ENCODE measurements at places on chromosomes 1 and 21. TPM values are rescaled to one million over a fixed set of nuclear protein-coding genes. Genes with fewer than 3 reads are reported as not detected.

DNA sequence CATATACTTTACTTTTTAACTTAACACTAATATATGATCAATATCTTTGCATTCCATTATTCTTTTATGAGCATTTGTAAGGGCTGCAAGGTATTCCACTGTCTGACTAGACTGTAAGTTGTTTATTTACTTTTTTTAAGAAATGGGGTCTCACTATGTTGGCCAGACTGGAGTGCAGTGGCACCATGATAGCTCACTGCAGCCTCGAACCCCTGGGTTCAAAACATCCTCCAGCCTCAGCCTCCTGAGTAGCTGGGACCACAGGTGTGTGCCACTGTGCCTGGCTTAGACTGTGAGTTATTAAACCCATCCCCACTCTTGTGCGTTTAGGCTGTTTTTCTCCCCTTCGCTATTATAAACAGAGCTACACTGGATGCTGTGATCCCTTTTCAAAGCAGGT is 6.7 kb upstream of the KIF26B start:
- DNase-seq = no peak

GRCh38 chr1:181010789-181011188 is 11.9 kb downstream of the STX6 start:
- no peak for DNase-seq

The GNG4 gene
- total RNA-seq = 0.13 TPM

The CAMSAP2 gene
- total RNA-seq = 36.8 TPM

GRCh38 chr1:168218658-168219057 is 7.1 kb upstream of the SFT2D2 start:
- no peak for DNase-seq

The IGSF5 gene
- total RNA-seq = 0.95 TPM

DNA sequence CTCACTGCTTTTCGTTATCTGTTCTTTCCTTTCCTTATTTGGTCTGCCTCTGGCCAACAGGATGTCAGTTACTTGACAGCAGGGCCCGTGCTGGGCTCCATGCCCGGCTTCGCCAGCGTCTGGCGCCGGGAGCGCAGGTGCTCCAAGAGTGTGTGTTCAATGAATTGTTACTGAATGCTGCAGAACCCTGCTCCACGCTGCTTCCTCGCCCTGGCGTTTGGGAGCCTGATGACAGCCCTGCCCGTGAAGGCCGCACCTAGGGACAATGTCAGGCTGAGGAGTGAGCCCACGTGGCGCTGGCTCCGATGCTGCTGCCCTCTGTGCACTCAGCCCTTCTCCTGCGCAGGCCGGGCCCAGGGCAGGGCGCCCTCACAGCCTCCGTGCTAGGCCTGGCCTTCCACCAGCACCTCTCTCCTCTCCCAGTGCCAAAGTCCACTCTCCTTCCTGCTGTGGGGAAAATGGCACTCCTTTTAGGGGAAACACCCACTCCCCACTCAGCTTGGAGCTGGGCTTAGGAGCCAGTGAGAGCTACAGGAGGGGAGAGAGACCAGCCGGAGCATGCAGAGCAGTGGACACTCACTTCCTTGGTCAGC is 51.4 kb downstream of the ACBD3 start:
- no peak for DNase-seq

DNA sequence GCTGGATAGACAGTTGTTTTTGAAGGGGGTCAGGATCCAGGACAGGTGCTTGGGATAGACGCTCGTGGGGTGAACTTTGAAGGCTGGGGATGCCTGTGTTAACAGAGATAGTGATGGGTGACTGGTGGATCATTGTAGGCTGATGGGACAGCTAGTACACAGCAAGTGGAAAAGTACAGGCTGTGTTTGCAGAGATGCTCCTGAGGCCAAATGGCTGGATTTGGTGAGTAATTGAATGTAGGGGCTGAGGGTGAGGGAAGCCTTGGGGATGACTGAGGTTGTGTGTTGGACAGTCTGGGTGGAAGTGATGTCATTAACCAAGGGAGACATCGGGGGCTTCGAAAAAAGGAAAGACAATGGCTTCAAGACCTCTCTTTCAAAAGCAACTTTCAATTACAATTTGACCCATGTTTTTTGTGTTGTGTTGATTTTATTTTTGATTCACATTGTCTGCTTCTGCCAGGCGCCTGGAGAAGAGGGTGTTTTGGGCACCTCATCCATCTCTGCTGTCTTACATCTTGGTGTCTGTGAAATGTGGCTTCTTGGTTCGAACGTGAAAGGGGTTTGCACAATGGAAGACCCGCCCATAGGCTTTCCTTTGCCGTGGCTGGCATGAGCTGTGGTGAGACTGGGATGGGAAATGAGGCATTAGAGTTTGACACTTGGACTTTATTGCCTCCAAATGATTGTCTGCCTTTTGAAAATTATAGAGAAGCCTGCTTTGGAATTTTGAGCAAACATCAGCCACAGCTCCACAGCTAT is 147.5 kb downstream of the FOXD2 start:
- DNase-seq = peak; percentile 55

The FHAD1 gene
- total RNA-seq = 1.6 TPM

GRCh38 chr1:66539491-66539890 is 5.5 kb downstream of the SGIP1 start:
- DNase-seq = no peak

The ANKRD34A gene
- 0.21 TPM for total RNA-seq

The DNAH14 gene
- 6.2 TPM for total RNA-seq

GRCh38 chr21:26748066-26748465 is 97.1 kb downstream of the ADAMTS1 start:
- no peak for DNase-seq

GRCh38 chr1:166692346-166692745 is 146.9 kb upstream of the POGK start:
- DNase-seq = no peak

GRCh38 chr21:45748593-45748992 is 105.1 kb downstream of the PCBP3 start:
- no peak for DNase-seq

The MYBPH gene
- total RNA-seq = not detected

DNA sequence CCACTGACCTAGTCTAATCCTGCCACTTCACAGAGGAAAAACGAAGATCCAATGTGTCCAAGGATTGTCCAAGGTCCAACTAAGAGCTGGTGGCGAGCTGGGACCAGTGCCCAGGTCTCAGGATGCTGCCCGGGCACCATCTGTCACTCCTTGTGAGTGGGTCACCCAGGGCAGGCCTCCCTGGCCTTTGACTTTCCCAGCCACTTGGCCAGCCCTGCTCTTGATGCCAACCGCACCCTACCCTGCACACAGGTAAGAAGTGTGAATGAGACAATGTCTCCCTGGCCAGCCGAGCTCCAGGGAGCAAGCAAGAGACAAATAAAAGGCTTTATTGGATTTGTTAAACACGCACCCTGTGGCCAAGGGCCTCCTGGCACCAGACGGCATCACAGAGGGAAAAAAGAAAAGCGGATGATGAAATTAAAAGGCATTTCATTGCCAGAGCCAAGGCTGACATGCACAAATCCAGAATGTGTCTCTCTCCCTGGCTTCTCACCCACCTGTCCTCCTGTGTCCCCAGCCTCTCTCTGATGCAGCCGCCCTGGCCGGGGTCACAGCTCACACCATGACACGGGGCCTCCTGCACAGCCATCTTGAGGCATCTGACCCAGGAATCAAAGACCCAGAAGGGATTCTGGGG is 72.8 kb downstream of the CAMK2N1 start:
- DNase-seq = no peak

DNA sequence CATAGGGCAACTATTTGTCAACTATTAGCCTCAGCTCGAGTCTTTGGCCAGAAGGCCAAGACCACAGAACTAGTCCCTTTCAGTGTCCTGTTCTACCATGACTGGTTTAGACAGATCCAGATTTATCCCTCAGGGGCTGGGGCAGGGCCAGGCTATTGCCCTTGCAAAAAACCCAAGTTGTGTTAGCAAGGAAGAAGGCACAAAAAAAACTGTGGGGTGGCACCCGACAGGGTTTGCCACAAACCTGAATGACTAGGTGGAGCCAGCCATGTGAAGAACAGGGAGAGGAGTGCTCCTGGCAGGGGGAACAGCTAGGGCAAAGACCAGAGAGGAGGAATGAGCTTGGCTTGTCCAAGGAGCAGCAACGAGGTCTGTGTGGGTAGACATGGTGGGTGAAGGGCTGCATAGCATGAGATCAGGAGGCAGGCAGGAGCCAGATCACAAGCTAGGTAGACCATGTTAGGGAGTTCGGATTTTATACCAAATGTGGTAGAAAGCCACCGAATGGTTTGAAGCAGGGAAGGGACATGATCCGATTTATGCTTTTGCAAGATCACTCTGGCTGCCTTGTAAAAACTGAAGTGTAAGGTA is 4.3 kb downstream of the DCST1 start:
- no peak for DNase-seq

DNA sequence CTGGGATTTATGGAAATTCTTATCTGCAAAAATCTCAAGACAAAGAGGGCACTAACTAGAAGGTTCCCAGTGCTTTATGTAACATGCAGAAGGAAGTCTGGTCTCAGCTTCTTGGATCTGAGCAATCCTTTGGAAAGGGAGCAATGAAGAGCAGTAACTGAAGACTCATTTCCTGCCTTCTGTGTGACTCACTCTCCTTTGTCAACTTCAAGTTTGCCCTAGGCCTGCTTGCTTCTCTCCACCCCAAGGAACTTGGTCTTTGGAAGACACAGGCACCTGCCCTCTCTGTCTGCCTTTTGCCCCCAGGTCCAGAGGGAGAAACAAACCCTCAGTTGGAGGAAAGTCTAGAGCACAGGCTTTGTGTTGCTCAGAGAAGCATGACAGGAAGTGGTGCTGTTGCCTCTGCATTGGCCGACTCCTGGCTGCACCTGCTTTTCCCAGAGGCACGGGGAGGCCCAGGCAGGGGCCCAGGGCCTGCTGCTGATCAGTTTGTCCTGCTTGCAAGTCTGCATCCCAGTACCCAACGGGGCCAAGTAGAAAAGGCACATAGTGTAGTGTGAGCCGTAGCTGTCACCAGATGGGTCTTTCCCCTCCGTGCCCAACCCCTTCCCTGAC is 137.2 kb downstream of the DHRS3 start:
- no peak for DNase-seq

DNA sequence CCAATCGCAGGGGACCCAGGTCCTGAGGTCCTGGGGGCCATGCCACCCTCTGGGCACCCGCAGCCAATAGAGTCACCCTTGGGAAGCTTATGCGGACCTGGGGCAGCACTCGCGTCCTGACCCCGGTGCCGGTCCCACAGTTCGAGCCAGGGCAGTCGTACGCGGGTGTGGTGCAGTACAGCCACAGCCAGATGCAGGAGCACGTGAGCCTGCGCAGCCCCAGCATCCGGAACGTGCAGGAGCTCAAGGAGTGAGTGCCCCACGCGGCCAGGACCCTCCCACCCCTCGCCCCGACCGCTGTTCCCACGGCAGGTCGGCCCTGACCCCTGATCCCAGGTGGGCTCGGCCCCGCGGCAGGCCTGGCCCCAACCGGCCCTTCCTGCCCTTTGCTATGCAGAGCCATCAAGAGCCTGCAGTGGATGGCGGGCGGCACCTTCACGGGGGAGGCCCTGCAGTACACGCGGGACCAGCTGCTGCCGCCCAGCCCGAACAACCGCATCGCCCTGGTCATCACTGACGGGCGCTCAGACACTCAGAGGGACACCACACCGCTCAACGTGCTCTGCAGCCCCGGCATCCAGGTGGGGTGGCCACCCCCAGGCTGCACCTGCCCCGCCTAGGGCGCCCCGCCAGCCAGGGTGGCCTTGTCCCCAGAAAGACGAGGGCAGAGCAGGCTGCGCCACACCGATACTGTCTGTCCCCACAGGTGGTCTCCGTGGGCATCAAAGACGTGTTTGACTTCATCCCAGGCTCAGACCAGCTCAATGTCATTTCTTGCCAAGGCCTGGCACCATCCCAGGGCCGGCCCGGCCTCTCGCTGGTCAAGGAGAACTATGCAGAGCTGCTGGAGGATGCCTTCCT is 20.5 kb downstream of the COL6A1 start:
- DNase-seq = peak; percentile 75

The BSND gene
- total RNA-seq = not detected

The COL6A1 gene
- 123 TPM for total RNA-seq

The EFHD2 gene
- total RNA-seq = 50.4 TPM

GRCh38 chr21:14559102-14559501 is 13.0 kb upstream of the SAMSN1 start:
- DNase-seq = no peak

DNA sequence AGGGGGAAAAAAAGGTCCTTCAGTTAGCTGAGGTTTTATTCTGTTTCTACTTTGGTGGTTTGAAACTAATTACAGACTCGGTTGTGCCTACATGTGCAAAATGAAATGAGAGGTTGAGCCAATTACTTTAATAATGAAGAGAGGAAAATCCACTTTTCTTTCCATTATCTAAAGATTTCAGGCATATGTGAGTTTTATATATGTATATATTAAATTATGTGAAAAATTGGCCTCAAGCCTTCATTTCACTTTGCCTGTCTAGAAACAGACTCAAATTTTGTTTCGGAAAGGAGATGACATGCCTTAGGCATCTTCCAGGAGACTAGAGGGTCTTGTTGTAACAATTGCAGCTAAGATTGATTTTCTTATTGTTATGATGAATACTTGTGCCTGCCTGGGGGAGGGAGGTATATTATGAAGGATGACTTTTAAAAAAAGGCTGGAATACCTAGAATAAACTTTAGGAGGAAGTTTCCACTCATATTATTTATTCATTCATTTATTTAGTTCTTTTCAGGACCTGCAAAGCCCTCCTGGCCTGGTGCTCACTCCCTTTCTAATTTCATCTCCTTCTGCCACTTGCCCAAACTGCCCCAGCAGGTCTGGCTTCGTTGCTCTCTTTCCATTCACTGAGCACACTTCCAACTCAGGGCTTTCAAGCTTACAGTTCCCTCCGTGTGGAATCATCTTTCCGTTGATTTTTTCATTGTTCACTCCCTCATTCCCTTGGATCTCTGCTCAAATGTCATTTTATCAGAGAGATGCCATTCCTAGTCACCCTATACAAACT is 94.2 kb upstream of the HOOK1 start:
- DNase-seq = no peak

GRCh38 chr1:15489052-15489736 is 13.3 kb downstream of the CELA2B start:
- no peak for DNase-seq

The PROK1 gene
- total RNA-seq = 0.72 TPM

- peak; percentile 86 for DNase-seq
Observed at GRCh38 chr1:9294910-9295636, 2.4 kb downstream of the SPSB1 start.

The FAM72C gene
- total RNA-seq = not detected

The EPHB2 gene
- 0.32 TPM for total RNA-seq

GRCh38 chr1:85578321-85579295 is 2.0 kb upstream of the CCN1 start:
- DNase-seq = no peak

- no peak for DNase-seq
Observed at GRCh38 chr1:109513110-109513710, 3.7 kb upstream of the AMIGO1 start.

The CFHR4 gene
- total RNA-seq = not detected

The PLA2G2D gene
- total RNA-seq = not detected

The C1QB gene
- total RNA-seq = 71.5 TPM
